ENCODE measurements at places on chromosomes 11 and 22.

- no peak for DNase-seq
Measured at GRCh38 chr11:133815636-133816035, 29.7 kb downstream of the SPATA19 start.

GRCh38 chr22:46892866-46893265, 130.4 kb downstream of the TBC1D22A start:
- DNase-seq = no peak

- no peak for DNase-seq
Measured at GRCh38 chr11:1086171-1087102, 11.8 kb downstream of the MUC2 start.

DNA sequence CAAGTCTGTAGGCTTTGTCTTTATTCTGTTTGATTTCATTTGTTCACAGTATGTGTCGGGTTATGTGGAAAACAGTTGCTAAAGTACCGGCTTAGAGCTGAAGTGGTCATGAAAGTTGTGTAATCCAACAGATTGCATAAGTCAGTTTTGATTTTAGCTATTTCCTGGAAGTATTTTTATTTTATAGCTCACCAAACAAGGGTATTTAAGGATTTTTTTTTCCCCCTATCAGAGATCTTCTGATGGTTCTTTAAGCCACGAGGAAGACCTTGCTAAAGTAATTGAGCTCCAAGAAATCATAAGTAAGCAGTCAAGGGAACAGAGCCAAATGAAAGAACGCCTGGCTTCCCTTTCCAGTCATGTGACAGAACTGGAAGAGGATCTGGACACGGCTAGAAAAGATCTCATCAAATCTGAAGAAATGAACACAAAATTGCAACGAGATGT, 55.9 kb downstream of the PPFIA1 start:
- DNase-seq = no peak

GRCh38 chr22:50245214-50246072, 620 bp upstream of the TUBGCP6 start:
- no peak for DNase-seq

DNA sequence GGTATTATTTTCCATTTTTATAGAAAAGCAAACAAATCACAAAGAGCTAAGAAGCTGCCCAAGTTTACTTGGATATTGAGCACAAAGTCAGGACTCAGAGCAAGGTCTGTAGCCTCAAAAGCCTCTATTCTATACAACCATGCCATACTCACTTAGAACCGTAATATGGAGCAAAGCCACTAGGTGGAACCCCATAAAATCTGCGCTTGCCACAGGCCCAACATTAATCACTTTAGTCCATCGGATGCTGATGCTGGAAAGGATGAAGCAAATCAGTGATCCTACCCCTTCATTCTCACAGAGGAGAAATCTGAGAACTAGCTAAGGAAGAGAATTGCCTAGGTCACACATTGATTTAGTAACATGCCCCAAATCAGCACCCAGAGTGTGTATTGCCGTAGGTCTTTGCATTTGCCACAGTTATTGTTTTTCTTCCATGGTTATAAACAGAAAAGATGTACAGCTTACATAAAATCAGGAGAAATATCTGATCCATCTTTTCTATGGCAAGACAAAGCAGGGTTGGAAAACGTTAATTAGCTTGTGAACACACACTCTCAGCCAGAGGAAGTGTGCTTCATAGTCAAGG, 56.7 kb upstream of the RAB38 start:
- peak; percentile 45 for DNase-seq

GRCh38 chr22:28032861-28033260, 113.8 kb upstream of the PITPNB start:
- no peak for DNase-seq

GRCh38 chr11:109026891-109027489, 362.1 kb downstream of the DDX10 start:
- DNase-seq = no peak

DNA sequence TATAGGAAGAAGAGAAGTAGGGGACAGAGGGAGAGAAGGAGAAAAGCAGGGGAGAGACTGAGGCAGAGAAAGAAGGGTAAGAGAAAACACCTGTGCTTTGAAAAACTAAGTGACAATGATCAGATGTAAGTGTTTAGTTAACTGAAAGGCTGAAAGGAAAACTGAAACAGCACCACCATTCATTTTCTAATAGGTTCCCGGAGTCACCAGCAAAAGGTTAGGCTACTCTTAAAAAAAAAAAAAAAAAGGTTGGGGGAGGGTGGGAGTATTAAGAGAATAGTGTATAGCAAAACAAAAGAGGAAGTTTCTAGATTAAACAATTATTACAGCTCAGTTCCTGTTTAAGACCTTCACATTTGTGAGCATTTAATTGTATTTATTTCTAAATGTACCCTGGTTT, 113.8 kb downstream of the CADM1 start:
- no peak for DNase-seq

GRCh38 chr11:123268156-123268555, 73.1 kb upstream of the CLMP start:
- no peak for DNase-seq

GRCh38 chr11:18608376-18608775, 8.8 kb downstream of the MISFA start:
- no peak for DNase-seq

- no peak for DNase-seq
Measured at GRCh38 chr11:122601141-122602125, 54.1 kb upstream of the UBASH3B start.

DNA sequence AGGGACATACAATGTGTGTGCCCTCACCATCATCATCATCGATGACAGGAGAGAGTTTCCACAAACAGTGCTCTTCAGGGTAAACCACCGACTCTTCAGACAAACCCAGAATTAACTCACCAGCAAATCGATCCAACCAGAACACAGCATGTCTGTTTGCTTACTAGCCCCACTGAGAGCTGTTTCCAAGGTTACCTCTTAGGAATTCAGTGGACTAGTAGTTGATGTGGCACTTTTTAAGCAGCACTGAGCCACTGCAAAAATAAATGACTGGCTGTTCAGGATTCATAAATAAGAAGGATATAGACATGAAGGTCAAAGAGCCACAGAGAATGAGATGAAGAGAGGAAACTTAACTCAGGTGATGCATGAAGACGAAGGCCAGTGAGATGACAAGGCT, 83.1 kb downstream of the PARVA start:
- DNase-seq = no peak

DNA sequence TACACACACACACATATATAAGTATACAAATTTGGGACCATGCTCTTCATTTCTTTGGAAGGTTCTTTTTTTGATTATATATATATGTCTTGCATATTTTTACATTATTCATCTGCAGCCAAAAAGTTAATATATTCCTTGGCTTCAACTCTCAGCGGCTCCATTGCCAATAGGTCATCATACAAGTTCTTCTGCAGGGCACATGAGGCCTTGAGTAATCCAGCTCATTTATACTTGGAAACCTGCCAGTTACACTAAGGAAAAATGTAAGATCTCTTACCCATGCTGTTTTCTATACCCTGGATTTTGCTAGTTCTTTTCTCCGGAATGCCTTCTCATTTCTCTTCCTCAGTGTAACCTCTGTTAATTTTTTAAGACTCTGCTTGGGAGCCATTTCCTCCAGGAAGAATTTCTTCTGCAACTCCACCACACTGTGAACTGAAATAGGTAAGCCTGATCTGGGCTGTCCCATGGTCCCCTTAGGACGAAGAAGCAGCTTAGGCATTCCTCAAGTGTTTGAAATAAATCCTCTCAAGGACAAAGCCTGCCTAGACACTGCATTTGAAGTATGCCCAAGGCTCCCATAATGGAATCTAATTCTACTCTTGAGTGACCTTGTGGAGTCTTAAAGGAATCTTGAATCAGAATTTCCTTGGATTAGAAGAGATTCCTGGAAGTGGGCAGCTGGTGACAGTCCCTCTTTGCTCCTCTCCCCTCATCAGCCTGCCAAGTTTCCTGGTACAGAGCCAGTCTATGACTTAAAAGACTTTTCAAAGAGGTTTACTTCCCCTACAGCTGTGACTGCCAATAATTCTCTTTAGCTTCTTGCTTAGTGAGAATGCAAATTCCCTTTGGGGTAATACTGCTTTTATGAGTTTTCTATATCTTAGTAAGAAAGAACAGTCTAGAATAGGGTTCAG, 182.8 kb downstream of the C11orf87 start:
- DNase-seq = no peak

DNA sequence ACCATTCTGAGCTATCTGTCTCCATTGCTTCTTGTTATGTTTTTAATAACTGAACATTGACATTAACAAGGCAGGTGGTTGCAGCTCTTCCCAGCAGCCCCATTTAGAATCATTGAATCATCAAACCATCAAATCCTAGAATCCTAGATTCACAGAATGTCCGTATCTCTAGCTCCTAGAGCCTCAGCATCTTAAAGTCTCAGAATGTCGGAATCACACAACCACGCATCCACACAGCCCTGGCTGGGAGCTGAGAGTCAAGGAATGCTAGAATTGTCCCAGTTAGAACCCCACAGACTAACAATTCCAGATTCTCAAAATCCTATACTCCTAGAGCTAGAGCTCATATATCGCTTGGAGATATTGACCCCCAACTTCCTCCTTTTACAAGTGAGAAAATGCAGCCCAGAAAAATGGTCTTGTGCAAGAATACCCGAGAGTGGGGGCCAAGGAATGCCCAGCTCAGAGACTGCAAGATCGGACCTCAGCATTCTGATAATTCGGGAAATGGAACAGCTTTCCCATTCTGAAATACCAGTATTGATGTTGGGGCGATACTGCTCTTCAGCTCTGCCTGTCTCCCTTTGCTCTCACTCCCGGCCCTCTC, 38.8 kb downstream of the PDE2A start:
- DNase-seq = no peak

- no peak for DNase-seq
Measured at GRCh38 chr11:15349413-15349812, 234.7 kb downstream of the INSC start.

- no peak for DNase-seq
Measured at GRCh38 chr11:111530091-111530490, 10.4 kb upstream of the LAYN start.

GRCh38 chr11:17933708-17934107, 79.1 kb downstream of the SERGEF start:
- no peak for DNase-seq

DNA sequence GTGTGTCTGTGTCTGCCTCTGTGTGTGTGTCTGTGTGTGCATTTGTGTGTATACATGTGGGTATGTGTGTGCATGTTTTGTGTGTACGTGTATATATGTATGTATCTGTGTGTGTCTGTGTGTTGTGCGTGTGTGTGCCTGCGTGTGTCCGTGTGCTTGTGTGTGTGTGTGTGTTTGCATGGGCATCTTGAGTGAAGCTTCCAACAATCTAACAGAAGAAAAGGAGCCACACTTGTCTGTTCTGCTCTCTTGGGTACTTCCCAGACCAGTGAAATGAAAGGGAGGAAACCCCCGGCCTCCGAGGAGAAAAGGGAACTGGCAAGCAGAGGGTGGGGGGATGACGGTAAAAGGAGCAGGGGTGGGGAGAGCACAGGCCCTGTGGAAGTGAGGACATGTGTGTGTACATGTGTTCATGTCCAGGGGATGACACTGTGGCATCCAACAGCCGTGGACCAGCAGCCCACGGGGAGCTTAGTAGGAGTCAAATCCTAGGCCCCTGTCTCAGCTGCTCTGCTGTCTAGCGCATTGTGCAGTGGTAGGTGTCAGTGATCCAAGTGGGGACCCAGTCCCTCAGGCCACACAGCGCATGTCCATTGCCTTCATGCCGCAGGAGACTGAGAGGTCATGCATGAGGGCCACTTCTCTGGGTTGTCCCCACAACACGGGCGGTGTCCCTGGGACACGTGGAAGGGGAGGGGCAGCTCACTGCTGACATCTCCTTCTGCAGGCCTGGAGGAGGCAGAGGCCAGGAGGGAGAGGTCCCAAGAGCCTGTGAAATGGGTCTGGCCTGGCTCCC, 8.1 kb downstream of the CSF2RB start:
- DNase-seq = no peak

- no peak for DNase-seq
Measured at GRCh38 chr11:131991606-131992005, 621.2 kb downstream of the NTM start.

DNA sequence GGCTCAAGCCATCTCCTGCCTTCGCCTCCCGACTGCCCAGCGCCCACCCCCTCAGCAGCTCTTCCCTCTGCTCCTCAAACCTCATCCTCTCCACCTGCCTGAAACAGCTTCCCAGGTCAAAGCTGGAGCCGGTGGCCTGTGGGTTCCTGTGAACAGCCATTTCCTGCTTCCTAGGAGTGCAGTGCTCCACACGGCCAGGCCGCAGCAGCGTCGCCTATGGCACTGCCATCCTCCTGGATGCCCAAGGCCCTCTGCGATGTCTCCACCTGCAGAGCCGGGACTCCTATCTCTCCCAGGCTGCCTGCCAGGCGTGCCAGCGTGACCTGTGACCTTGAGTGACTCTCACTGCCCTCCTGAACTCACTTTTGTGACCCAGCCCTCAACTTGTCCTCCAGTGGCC, 24.6 kb downstream of the PPM1F start:
- no peak for DNase-seq

DNA sequence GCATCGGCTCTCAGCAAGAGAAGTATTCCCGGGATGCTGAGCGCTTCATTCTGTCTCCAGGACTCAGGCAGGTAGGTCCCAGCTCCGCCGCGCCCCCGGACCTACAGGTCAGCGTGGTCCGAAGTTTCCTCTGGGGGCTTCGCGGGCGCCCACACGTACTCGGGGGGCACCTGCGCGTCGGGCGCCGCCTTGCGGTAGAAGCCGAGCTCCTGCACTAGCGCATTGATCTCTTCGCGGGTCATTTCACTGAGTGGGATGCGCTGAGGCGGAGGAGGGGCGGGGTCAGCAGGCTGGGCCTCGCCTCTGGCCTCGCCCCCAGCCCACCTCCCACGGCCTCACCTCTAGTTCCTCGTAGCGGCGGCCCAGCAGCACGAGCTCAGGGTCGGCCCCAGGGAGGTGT, 2.5 kb downstream of the SELENOM start:
- no peak for DNase-seq

- DNase-seq = no peak
Measured at GRCh38 chr22:29157759-29158535, 47.7 kb upstream of the EMID1 start.

- no peak for DNase-seq
Measured at GRCh38 chr11:129457321-129457720, 81.7 kb downstream of the BARX2 start.

GRCh38 chr22:43476751-43477725, 65.2 kb downstream of the MPPED1 start:
- no peak for DNase-seq

DNA sequence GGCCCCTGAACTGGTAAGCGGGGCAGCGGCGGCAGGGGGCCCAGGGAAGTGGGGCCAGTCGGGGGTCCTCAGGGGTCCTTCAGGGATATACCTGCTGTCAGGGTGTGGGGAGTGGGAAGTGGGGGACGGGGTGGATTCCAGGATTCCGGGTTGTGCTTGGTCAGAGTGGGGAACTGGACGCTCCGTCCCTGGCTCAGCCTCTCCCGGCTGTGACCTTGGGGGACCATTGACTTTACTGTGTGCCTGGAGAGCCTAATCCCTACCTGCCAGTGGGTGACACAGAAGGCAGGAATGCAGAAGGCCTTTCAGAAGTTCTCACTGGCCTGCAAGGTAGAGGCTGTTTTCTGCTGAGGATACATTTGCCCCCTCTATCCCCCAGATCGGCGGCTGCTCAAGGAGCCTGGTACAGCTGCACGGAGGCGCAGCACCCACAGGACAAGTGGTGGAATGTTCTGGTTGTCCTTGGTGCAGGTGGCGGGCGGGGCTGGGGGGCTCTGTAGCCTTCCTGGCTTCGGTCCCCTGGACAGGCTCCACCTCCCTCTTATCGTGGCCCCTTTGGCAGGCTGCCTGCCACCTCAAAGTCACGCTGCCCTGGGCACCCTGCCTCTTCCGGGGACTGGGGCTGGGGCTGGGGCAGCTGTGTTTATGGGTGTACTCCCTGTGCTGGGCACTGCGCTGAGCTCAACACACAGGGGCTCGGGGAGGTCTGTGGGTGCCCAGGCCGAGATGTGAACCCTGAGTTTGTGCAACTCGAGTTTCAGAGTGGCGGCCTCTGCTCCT, 18.4 kb downstream of the KCNQ1 start:
- no peak for DNase-seq

Data from T-helper 1 cell (primary cell).